ENCODE measurements at places on chromosomes 11 and 22.

DNA sequence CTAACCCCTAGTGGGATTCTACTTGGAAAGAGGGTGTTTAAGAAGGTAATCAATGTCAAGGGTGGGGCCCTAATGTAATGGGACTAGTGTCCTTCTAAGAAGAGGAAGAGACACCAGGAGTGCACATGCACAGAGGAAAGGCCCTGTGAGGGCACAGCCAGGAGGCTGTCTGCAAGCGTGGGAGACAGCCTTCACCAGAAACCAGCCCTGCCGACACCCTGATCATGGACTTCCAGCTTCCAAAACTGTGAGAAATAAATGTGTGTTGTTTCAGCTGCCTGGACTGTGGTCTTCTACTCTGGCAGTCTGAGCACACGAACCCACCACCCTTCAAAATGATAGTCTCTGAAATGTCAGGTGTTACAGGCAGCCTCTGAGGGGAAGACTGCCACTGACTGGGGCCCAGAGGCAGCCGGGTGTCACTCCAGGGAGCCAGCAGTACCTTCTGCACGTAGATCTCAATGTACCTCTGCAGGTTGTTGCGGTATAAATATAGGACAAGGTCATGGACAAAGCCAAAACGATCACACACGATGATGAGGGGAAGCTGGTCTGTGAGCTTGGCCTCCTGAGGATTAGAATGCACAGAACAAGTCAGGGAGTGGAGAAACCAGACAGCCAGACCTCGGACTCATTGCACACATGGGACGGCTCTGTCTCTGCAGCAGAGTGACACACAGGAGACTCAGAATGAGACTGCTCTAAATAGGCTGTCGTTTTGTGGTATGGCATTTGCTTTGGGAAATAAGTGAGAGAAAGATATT lies 43.9 kb upstream of the SLC25A1 start:
- no peak for DNase-seq

GRCh38 chr11:28834877-28835276 lies 726.7 kb downstream of the METTL15 start:
- DNase-seq: peak; percentile 25

DNA sequence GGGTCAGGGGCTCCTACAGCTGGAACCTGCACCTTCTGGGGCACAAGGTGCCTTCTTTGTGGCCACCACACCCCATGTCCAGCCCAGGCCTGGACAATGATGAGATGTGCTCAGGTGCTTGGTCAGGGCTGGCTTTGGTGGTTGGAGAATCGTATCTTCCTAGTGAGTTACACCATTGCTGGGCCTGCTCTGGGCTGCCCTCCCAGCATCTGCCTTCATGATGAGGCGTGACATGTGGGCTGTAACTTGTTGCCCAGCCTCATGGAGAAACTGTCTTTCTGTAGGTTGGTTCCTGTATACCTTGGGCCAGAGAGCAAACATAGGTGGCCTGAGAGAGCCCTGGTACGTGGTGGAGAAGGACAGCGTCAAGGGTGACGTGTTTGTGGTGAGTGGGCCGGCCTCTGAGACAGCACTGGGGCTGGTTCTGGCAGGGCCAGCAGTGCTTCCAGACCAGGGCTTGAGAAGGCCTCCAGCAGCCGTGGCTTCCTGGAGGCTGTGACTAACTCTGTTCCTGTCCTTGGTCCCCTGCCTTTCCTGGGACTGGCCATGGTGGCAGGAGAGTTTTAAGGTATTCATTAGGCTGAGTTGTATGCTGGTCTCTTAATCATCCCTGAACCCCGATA lies 18.1 kb downstream of the TRMU start:
- no peak for DNase-seq

- no peak for DNase-seq
These were observed 183.7 kb upstream of the CADM1 start for GRCh38 chr11:115687934-115688333.

GRCh38 chr22:46036558-46037408 lies 59.8 kb upstream of the WNT7B start:
- peak; percentile 71 for DNase-seq

- no peak for DNase-seq
These were observed 8.4 kb upstream of the FLI1 start for GRCh38 chr11:128685402-128686020.

DNA sequence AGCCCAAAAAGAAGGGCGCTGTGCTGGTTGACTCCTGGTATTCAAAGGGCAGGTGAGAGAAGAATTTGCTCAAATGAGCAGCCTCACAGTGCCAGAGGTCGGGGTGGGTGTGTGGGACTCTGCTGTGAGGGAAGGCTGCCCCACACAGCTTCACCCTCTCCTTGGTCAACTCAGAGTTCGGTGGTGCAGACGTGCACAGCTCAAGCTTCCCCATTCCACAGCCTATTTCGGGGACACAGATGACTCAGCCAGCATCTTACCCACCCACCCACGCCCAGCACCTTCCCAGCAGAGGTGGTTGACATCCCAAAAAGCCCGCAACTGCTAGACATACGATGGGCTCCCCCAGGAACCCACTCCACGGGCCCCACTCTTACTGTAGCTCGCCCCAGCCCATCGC lies 46.5 kb upstream of the CCND1 start:
- DNase-seq: no peak

DNA sequence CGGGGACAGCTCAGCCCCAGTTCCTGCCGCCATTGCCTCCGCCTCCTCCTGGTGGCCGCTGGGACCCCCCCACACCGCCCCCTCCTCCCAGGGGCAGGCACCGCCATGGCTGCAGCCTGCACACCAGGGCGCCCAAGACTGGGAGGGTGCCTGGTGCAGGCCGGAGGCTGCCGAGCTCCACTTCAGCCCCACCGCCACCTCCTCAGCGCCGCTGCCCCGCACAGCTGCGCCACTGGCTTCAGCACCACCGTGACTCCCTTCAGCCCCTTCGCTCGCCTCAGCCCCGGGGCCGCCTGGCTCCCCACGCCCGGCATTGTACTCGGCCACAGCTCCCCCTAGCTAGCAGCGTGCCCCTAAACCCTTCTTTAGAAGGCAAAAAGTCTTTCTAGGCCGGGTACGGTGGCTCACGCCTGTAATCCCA lies 131.1 kb downstream of the CRYBB2 start:
- DNase-seq: peak; percentile 23

DNA sequence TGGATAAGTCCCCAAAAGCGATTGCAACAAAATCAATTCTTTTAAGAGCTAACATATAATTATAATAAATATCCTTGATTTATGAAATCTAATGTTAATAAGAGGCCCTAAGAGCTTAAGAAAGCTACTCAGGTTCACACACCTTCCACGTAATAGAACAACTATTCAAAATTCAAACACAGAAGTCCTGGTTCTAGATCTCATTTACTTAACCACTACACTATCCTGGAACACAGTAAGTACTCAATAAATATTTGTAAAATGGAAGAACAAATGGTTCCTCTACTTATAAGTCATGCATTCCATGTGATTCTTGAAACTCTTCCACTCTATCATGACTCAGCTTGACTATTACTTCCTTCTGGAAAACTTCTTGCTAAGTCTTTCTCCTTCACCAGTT lies 268.2 kb downstream of the FAM181B start:
- DNase-seq: no peak

DNA sequence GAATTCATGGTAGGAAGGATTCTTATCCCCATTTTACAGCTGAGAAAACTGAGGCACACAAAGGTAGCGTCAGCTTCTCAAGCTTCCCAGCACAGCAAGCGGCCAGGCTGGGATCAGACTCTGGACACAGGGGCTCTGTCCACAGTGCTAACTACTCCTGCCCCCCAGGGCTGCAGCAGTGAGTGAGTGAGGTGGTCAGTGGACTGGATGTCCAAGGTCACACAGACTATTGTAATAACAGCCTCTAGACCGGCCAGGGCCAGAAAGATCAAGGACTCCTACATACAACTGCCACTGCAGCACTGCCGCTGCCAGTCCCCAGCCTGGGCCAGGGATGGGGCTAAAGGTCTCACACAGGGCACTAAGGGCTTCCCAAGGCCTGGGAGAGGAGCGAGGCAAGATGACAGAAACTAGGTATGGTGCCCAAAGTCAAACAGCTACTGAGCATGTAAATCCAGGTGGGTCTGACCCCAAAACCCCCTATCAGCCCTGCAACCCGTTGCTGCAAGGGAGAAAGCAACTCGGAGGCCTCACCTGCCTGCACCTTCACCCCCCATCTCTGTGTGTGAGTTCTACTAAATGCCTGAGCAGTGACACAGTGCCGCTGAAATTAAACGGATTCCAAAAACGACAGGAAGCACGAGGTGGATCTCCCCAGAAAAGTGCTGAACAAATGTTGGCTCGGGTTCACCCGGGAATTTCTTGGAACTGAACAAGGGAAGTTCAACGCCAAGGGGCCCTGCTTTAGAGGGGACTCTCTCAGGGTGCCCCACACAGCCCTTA lies 161.8 kb upstream of the GRK3 start:
- DNase-seq: no peak

- DNase-seq: no peak
These were observed 16.3 kb downstream of the TSPAN32 start for GRCh38 chr11:2318123-2318522.

DNA sequence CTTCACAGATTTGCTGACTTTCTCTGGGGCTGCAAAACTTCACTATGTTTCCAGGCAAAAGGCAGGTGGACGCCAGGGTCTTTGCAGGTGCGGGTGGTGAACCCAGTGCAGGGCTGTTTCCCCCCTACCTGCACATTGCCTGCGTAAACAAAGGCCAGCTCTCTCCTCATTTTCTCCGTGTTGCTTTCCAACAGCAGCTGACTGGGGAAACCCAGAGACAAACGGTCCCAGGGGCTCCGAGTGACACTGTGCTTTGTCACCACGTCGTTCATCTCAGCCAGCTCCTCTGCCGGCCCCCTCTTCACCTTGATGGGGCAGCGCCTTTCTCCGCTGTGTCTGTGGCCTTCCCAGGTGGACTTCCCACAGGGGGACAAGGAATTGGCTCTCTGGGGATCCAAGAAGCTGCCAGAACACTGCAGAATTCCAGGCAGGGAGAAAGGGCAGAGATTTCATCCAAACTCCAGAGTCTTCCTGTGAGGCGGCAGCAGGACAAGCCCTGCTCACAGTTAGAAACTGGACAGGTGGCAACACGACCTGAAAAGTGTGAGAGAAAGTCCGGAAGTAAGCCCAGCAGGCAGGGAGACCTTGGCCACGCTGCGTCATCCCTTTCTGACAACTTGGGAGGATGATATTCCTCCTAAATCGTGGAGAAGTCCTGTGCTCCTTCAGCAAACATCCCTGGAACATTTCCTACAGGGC lies 1493.7 kb downstream of the TBC1D22A start:
- no peak for DNase-seq

GRCh38 chr11:44766112-44766971 lies 39.6 kb downstream of the TSPAN18 start:
- DNase-seq: peak; percentile 80

- DNase-seq: no peak
These were observed 84.6 kb upstream of the NAV2 start for GRCh38 chr11:19628018-19628417.

- no peak for DNase-seq
These were observed 71.8 kb upstream of the ADORA2A start for GRCh38 chr22:24355574-24355973.

DNA sequence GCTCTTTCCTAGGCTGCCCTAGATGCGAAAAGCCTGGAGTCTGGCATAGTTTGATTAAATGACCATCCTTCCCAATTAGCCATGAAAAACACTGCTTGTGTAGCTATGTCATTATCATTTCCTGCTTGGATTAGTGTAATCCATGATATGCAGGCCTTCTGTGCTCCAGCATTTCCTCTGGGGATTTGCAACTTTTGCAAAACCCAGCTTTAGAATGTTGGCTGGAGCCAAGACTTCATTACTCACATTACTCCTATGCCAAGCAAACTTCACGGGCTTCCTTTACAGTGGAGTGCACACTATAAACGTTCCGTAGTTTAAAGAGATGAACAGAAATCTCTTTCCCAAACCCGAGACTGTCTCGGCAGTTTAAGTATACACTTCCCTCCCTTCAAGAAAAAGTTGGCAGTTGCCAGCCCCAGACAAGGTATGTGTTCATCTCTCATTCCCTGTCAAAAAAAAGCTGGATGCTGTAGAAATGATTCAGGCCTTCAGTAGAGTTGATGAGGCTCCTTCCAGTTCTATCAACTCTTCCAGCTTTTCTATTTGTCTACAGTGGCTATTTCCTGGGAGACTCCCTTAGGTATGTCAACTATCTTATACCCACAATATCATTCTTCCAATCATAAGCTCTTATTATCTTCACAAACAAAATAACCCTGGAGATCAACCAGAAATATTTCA lies 180.0 kb downstream of the MAML2 start:
- DNase-seq: peak; percentile 67

- DNase-seq: no peak
These were observed 1144.0 kb downstream of the BRD1 start for GRCh38 chr22:48683640-48684039.

DNA sequence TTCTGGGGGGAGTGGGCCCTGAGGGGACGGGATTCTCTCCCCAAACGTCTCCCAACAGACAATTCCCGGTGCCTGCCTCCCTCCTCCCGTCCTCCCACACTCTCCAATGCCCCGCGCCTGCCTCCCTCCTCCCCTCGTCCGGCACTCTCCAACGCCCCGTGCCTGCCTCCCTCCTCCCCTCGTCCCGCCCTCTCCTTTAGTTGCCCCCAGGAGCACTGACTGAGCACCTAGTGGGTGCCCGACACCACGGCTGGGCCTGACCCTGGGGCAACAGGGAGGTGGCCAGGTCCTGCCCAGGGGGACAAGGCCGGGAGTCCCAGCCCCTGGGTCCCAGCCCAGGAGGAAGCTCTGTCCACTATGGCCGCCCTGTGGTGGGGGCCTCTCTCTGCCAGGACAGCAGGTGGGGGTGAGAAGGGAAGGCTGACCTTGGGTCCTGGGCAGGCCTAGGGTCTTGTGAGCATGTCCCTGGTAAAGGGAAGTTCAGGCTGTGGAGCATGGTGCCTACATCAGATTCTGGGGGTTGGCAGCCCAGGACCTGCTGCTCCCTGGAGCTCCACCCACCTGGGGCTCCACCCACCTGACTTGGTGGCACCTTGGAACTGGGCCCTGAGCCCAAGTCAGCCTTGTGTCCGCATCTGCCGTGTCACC lies 942.3 kb downstream of the BRD1 start:
- no peak for DNase-seq

DNA sequence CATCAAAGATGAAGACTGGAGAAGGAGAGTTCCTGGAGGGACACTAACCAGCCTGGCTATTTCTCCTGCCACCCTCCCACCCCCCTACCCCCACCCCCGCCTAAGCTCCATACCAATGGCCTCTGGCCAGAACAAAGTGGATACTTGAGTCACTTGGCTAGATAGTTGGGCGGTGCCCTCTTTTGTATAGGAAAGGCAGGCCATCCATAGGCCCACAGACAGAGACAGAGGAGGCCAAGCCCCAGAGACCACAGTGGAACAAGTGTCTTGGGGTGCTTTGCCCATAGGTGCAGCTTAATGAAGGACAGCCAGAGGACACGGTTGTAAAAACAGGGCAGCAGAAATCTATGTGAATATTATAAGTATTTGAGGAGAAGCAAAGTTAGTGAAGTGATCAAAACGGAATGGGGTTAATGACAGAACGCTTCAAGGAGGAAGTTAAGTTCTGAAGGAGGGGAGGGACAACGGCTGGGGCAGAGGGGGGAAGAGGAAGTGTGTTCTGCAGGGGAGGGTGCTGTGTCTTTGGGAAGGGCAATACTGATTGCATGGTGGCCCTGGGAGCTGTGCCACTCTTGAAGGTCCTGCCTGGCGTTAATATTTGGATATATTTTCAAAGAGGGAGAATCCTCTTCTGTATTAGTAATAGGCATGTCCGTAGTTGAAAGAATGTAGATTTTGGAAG lies 32.7 kb downstream of the FLI1 start:
- DNase-seq: no peak

Measured in D341Med (cell line).